ENCODE measurements at places on chromosomes 11 and 22. TPM values are rescaled to one million over a fixed set of nuclear protein-coding genes. Genes with fewer than 3 reads are reported as not detected.

The KCNE3 gene
- total RNA-seq = 3.7 TPM

The KLHL35 gene
- 23.8 TPM for total RNA-seq

The SNX32 gene
- 7.6 TPM for total RNA-seq

The RHOD gene
- total RNA-seq = 0.23 TPM

The BTG4 gene
- not detected for total RNA-seq

The OR51B2 gene
- 0.46 TPM for total RNA-seq

The UBQLNL gene
- 0.46 TPM for total RNA-seq

The TRIM48 gene
- not detected for total RNA-seq

The KCNJ1 gene
- 0.23 TPM for total RNA-seq

The FGF3 gene
- not detected for total RNA-seq

The SPDYC gene
- not detected for total RNA-seq
